LoVo (cell line): ENCODE measurements at places on chromosomes 7 and 10.

DNA sequence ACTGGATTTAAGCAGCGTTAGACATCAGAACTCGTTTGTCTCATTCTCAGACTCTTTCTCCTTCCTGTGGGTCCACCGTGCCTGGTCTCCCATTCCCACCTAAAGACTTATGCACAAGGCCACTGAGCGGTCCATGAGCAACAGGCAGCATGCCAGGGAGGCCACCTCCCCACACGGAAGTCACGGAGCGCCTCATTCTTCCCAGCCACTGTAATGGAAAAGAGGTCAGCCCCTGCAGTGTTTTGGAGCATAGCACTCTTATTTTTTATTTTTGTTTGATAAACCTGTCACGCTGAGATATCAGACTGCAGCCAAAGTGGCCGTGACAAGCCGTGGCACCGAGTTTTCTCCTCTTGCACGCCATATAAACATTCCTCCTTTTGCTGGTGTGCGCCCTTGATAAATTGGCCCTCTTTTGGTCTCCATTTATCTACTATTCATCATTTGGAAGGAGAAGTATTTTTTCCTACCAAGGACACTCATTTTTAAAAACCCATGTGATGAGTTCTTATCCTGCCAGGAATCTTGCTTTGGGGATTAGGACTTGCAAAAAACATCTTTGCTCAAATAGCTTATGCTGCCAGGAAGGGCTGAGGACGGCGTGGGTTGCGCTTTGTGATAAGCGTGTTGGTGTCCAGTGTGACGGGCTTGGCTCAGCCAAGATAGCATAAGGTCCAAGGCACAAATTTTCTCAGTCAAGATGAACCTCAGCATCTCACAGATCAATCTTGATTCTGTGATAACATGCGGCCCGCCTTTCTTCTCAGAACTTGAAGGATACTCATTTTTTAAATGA lies 206.0 kb downstream of the CCDC3 start:
- no peak for DNase-seq

DNA sequence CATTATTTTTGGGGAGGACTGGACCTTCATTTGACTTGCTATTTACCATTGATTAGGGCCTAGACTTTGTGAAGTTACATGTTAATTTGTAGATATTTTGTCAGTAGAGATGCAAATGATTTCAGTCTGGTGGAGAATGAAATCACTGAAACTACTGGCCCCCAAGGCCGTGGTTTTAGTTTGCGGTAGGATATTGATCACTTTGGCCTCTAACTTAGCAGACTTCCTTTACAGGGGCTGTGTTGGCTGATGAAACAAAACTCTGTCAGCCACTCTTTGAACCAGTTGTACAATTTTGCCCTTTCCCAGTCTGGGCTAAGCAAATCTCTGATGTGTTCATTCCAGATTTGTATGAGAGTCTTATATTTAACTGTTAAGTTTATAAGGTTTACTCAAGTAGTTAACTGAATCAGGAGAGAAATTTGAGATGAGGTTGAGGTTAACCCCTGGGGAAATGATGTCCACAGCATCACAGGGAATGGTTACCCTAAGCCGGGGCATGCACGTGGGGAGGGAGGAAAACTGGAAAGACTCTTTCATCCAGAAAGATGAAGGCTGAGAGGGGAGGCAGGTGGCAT lies 105.7 kb upstream of the INSIG1 start:
- DNase-seq = no peak

- DNase-seq = peak; percentile 82
Observed at GRCh38 chr7:95430864-95431263, 4.0 kb downstream of the PON2 start.

GRCh38 chr7:30027740-30028215 lies 434 bp upstream of the PLEKHA8 start:
- DNase-seq = no peak

GRCh38 chr10:73459683-73460314 lies 26.4 kb upstream of the MSS51 start:
- DNase-seq = no peak

- no peak for DNase-seq
Observed at GRCh38 chr7:136228171-136228570, 251.0 kb upstream of the MTPN start.

DNA sequence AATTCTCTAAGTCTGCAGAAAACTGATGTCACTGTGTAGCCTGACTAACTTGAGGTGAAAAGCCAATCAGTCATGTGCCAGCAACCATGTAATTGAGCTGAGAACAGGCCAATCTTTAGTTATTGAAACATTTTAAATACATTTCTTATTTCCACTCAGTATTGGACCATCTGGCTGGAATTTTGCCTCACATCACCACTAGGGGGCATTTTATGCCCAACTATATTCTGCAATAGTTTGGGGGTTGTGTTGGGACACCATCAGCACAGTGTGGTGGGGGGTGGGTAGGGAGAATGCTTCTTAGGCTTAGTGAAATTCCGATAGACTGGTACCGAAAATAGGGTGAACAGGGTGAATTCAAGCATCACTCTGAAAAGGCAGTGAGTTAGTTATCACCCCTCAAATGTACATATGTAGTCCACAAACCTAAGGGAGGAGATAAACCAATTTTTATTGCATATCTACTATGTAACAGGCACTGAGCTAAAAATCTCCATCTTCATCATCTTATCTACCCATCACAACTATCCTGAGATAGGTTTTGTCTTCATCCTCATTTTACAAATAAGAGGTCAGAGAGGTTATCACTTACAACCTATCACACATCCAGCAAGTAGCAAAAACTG lies 17.8 kb downstream of the NPSR1 start:
- DNase-seq = peak; percentile 13

- DNase-seq = peak; percentile 22
Observed at GRCh38 chr10:126839094-126839761, 66.0 kb upstream of the DOCK1 start.

GRCh38 chr10:73887294-73888039 lies 13.1 kb upstream of the CAMK2G start:
- peak; percentile 97 for DNase-seq

- no peak for DNase-seq
Observed at GRCh38 chr7:139725077-139725476, 52.7 kb downstream of the HIPK2 start.

GRCh38 chr7:123916240-123916724 lies 8.8 kb upstream of the SPAM1 start:
- peak; percentile 77 for DNase-seq

GRCh38 chr7:37421861-37422500 lies 26.7 kb downstream of the ELMO1 start:
- no peak for DNase-seq

DNA sequence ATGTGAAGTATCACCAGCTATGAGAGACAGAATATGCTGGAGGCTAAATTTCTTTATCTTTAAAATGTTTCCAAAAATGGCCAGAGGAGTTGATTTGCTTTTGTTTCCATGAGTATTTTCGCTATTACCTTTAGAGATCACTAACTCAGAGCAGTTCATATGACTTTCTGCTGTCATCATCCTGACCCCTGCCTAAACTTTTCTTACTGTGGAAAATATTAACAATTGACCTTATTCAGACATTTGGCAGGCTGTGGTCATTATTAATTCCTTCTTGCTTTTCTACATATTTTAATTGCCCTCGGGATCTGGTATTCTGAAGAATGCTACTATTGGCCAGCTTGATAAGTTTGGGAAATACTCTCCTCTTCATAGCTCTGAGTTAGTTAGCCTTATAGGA lies 156.5 kb downstream of the EXOC4 start:
- DNase-seq = no peak

GRCh38 chr10:107656932-107657331 lies 492.4 kb upstream of the SORCS1 start:
- no peak for DNase-seq

DNA sequence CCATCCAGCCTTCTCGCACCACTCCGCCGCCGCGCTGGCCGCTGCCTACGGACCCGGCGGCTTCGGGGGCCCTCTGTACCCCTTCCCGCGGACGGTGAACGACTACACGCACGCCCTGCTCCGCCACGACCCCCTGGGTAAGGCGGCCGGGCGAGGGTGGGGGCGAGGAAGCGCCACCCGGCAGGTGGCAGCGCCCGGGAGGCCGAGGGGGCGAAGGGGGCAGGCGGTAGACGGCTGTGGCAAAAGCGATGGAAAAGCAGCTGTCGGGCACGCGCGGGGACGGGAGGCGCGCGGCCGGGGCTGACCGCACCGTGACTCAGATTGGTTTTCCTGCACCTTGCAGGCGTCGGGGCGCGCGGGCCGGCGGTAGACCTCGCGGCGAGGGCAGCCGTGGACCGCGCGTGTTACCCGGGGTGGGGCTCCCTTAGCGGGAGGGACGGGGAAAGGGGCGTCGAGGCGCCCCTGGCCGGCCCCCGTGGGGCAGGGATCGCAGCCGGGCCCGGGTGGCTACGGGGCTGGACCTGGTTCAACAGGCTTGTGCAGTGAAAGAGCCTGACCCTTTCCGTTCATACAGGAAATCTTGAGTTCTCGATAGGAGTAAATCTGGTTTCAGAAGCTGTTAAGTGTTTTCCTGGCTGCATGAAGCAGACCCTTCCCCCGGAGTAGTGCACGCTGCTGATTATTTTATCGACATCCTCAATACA lies 608 bp downstream of the HHEX start:
- DNase-seq = no peak
